ENCODE measurements at places on chromosomes 6 and 20.

- peak; percentile 84 for DNase-seq
These were observed 135.0 kb upstream of the RIPOR2 start for GRCh38 chr6:25070547-25071366.

GRCh38 chr6:125191916-125192609, 38.5 kb downstream of the TPD52L1 start:
- peak; percentile 84 for DNase-seq

GRCh38 chr6:149197482-149197881, 120.0 kb upstream of the TAB2 start:
- DNase-seq: no peak

DNA sequence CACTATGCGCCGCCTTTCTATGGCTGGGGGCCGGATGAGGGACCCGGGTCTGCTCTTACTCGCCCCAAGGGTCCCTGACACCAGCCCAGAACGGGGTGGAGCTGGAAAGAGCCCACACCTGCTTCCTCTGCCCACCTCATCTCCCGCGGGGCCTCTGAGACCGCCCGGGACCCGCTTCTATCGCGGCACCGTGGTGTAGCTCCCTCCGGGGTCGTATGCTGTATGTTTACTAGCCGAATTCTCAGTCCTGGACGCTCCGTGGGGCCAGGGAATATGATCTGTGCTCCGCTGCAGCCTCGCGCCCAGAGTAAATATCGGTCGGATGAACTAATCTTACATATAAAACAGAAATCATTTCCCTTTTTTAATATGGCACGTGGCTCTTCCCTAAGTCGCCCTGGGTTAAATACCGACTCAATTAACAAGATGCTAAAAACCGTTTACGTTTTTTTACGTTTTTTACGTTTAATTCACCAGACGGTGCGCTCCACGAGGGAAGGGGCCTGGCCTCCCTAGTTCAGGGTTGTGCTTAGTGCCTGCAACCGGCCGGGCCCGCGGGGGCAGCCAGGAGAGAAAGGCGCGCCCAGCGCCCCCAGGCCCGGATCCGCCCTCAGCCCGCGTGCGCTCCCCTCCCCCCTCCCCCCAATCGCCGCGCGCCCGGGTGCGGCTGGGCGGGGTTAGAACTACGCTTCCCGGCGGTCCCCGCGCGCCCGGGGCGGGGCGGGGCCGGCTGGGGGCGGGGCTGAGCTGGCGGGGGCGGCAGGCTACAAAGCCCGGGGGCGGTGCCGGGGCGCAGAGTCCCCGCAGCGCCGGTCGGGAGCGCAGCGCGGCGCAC, at the start of gene RBM38:
RBM38 (plus strand) TSS at position 793 of the 835 bp plus-strand sequence. CDS start 186 bp downstream, outside the sequence.
- DNase-seq: peak; percentile 78

DNA sequence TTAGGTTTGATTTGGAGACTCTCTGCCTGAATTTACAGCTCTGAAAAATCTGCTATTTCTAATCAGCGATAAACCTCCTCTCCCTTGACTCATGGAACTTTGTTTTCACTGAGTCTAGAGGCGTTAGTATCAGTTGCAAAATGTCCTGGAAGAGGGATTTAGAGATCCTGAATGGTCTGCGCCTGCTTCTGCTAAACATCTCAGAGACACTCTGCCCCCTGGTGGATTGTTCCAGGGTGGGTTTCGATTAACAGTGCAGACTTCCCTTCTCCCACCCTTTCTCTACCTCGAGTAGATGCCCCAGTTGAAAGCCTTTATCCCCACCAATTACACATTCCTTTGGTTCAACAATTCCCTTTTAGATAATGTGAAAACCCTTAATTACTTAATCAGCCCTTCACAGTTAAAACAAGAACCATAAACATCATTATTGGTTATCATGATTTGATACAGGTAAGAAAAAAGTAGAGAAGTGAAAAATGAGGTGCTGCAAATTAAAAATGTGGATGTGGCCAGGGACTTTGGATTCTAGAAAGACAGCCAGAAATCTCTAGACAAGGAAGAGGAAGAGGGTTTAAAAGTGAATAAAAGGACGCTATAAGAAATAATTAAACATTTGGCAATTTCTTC, 5.5 kb downstream of the HTR1B start:
- DNase-seq: peak; percentile 84
